BJ (cell line): ENCODE measurements at places on chromosomes 11 and 22. TPM values are rescaled to one million over a fixed set of nuclear protein-coding genes. Genes with fewer than 3 reads are reported as not detected.

GRCh38 chr22:47055073-47055355 is 292.6 kb downstream of the TBC1D22A start:
- no peak for DNase-seq

GRCh38 chr22:31840585-31840984 is 86.8 kb downstream of the DEPDC5 start:
- DNase-seq, result no peak

OR51E2 gene
- not detected in 2 replicates for polyA plus RNA-seq

MMP27 gene
- polyA plus RNA-seq, result not detected in 2 replicates
